Calu3 (cell line): ENCODE measurements at places on chromosomes 2 and 18. TPM values are rescaled to one million over a fixed set of nuclear protein-coding genes. Genes with fewer than 3 reads are reported as not detected.

DNA sequence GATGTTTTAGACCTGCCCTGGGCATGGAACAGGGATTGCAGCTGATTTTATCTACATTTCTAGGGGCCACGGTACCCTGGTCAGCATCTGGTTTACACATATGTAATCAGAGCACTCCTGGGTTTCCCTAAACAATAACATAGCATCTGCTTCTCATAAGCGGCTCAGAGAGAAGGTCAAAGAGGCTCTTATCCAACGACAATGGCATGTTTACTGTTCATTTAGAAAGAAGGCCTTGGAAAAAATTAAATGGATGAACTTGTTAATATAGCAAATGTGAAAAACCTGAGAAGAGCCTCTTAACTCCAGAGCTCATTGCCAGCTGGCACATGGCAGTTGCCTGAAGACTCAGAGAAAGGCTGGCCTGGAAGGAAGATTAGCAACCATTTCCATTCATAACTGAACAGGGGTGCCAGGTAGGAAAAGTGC lies 202.8 kb upstream of the THUMPD2 start:
- no peak for DNase-seq

DNA sequence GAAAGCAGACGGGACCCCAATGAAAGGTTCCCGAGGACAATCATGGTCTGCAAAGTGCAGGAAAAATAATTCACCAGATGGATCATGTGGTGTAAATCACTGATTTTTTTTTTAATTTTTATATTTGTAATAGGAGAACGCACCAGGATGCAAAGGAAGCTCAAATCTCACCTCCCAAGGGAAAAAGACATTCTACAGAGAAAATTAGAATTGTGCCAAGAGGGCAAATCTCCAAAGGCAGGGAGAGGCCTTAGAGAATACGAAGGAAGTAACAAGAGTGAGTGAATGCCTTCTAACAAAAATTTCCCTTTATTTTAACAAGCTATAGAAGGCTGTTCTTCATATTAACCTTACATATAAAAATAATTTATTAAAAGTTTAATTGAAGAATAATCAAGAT lies 90.9 kb downstream of the ANKRD44 start:
- no peak for DNase-seq

- DNase-seq: no peak
Measured at GRCh38 chr18:50653402-50654093, 93.7 kb downstream of the MAPK4 start.

DNA sequence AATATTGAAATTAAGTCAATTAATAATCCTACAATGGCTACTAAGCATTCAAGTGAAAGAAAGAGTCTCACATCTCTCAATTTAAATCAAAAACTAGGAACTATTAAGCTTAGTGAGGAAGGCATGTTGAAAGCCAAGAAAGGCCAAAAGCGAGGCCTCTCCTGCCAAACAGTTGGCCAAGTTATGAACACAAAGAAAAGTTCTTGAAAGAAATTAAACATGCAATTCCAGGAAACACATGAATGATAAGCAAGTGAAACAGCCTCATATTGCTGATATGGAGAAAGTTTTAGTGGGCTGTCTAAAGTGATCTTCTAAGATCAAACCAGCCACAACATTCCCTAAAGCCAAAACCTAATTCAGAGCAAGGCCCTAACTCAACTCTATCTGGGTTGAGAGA lies 11.8 kb downstream of the RDH14 start:
- no peak for DNase-seq

DNA sequence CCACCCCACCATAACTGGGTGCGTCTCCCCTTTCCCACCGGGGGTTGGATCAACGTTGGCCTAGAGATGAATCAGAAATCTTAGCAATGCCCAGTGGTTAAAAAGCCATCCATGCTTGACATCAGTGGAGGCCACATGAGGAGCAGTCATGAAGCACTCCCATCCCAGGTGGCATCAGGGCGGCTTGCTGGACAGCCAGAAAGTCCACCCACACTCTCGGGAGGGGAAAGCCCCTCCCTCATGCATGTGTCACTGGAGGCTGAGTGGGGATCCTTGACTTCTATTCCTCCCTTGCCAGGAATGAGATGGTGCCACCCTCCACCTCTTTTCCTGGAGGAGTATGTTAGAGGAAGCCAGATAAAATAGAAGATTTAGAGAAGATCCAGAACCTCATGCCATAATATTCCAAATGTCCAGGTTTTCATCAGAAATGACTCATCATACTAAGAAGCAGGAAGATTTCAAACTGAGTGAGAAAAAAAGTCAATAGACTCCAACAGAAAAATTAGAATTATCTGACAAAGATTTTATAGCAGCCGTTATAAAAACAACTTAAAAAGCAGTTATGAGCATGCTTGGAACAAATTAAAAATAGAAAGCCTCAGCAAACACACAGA lies 507.1 kb upstream of the ID2 start:
- no peak for DNase-seq

DNA sequence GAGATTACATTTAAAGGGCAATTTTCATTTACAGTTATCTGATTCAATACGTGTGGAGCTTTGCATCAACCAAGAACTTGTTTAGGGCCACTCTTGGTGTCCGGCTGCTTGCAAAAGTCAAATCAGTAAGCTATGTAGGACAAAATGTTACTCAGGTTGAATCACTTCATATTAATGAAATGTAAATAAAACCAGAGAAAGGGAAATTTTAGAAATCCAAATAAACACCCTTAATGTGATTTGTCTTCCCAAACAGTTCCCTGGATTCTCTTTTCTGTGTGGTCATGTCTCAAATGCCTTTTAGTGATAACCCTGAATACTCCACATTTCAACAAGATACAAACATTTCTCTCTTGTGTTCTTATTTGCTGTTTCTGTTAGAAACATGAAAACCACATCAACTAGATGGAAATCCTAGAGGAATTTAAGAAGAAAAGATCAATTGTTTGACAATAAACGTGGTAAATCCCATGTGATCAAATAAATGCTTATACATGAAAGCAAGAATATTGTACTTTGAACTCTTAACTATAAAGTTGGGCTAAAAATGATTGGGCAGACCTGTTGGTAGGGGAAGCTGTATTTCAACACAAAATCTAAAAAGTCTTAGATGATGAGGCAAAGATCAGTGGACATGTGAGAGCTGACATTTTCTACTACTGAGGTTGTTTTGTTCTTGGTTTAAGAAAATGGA lies 101.3 kb downstream of the CDC42EP3 start:
- DNase-seq: no peak

DNA sequence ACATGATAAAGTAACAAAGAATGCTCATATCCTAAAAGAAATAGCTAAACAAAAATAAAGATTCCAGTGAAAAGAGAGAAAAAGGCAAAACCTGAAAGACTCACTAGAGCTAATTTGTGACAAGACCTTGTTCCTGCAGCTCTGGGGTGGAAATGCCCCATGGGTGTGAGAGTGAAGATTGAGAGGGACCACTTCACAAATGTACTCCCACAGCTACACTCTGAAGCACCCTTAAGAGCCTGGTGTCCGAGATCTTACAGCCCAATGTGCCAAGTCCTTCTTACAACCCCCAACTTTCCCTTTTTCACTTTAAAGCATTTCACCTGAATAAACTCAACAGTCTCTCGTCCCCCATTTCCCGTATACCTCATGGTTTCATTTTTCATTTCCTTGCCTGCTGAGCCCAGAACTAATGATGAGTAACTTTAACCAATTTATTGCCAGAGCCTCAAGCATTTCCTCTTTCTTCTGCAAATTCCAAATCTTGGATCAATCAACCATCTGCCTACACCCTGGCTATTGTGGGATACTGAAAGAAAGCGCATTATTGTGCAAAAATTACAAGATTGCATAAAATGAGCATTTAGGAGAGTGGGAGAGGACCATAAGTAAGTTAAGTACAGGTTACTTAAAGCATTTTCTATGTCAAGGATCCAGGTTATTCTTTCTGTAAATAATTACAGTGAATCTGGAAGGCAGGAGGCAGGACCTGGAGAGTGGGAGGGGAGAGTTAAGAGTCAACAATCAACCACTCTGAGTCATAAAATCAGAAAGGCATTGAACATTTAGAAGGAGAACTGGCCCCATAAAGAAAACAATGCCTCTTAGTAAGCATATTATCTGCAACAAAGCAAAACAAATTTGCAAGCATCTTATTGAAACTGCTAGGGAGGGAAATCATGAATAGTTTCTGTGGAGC lies 804.4 kb upstream of the CELF4 start:
- peak; percentile 34 for DNase-seq

Gene HOXD13
- total RNA-seq: not detected in 2 replicates
